AG04449 (cell line): ENCODE measurements at places on chromosomes 7 and 10.

GRCh38 chr7:96775046-96775445 lies 65.4 kb upstream of the SEM1 start:
- no peak for DNase-seq

GRCh38 chr10:128575761-128576160 lies 449.5 kb upstream of the MKI67 start:
- no peak for DNase-seq

DNA sequence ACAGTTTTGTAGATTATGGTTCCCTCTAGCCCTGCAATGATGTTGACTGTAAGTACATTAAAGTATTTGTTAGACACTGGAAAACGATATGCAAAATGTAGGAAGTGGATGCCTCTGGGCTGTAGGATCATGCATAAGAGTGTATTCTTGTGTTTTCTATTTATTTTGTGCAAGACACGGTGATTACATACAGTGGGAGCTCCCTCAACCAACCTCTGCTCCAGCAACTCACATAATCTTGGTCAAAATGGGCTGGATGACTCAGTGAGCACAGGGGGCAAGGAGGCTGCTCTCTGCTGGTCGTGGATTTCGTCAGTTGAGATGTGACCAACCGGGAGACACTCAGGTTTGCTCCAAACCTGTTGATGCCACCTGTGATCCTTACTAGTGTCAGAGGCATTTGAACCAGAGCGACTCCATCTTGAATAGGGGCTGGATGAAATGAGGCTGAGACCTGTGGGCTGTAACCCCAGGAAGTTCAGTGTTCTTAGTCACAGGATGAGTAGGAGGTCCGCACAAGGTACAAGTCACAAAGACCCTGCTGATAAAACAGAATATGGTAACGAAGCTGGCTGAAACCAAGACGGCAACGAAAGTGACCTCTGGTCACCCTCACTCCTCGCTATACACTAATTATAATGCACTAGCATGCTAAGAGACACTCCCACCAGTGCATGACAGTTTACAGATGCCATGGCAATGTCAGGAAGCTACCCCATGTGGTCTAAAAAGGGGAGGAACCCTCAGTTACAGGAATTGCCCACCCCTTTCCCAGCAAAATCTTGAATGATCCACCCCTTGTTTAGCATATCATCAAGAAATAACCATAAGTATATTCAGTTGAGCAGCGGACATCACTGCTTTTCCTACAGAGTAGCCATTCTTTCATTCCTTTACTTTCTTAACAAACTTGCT lies 56.4 kb upstream of the FAM20C start:
- DNase-seq, result no peak

GRCh38 chr7:96136600-96137239 lies 185.2 kb downstream of the SLC25A13 start:
- no peak for DNase-seq
